Smooth muscle cell of bladder (primary cell): ENCODE measurements at places on chromosomes 7 and 10. TPM values are rescaled to one million over a fixed set of nuclear protein-coding genes. Genes with fewer than 3 reads are reported as not detected.

The ITIH5 gene
- 1.1 and 3.0 TPM in 2 replicates for total RNA-seq

The NEBL gene
- total RNA-seq: under 0.01 and 0.09 TPM in 2 replicates

The TSPAN12 gene
- 2.1 and 10.8 TPM in 2 replicates for total RNA-seq

The RELN gene
- total RNA-seq: 0.43 and 0.74 TPM in 2 replicates

The HABP2 gene
- total RNA-seq: not detected in 2 replicates

The C7orf33 gene
- not detected in 2 replicates for total RNA-seq

The ENO4 gene
- 0.09 and 0.43 TPM in 2 replicates for total RNA-seq

The AKR1B15 gene
- 0.43 and 1.9 TPM in 2 replicates for total RNA-seq
